OCI-LY7 (cell line): ENCODE measurements at places on chromosomes 4 and X. TPM values are rescaled to one million over a fixed set of nuclear protein-coding genes. Genes with fewer than 3 reads are reported as not detected.
A peak's percentile ranks its signal among the peaks of the same experiment; 100 is the strongest.

The BEND2 gene
- total RNA-seq, result not detected in 2 replicates

DNA sequence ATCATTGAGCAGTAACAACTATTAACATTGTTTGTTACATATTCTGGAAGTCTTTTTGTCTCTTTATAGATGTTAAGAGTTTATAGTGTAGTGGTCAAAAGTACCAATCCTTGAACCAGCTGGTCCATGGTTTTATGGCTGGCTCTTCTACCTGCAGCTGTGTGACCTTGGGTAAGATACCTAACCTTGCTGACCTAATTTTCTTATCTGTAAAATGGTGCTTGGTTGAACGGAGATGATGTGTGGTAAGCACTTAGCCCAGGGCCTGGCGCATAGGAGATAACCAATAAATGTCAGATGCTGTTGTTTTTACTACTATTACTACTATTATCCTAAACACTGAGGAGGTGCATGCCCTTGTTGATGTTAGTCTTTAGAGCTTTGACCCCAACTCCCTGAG lies 116.6 kb downstream of the TMEM164 start:
- DNase-seq, result no peak

DNA sequence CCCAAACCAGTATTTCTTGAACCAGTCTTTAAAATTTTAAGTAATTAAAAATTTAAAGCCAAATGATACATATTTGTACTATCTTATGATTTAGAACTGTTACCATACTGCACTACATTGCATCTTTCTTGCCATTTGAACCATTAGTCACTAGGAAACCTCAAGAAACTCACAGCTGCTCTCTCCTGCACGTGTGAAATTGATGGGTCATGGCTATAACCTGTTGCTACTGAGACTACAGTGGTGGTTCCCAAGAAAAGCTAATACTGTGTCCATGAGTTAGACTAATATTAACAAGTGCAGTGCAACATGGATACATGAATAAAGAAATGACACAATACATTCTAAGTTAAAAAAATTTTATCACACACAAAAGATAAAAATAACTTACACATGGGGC lies 88.4 kb downstream of the PDE5A start:
- DNase-seq, result no peak

The CCDC110 gene
- total RNA-seq, result 12.0 and 14.0 TPM in 2 replicates

DNA sequence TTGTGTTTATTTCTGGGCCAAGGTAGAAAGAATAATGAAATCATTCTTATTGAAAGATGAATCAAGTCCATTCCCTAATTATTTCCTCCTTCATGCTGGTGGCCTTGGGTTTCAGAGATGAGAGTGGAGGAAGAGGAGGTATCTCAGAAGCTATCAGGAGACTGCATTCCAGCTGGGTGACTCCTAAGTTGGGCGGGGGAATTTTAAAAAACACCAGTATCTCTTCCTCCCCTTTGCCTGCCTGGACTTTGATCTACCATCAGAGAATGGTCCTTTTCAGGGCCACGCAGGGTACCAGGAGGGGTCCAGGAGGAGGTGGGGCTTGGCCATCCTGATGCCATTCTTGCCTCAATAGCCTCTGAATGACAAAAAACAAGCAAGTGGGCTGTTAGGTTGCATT lies 104.4 kb downstream of the ASMT start:
- DNase-seq, result no peak

The SLC30A9 gene
- total RNA-seq, result 40.8 and 42.5 TPM in 2 replicates

The TRO gene
- total RNA-seq, result 0.30 TPM in 1 of 2 replicates, not detected in the other

DNA sequence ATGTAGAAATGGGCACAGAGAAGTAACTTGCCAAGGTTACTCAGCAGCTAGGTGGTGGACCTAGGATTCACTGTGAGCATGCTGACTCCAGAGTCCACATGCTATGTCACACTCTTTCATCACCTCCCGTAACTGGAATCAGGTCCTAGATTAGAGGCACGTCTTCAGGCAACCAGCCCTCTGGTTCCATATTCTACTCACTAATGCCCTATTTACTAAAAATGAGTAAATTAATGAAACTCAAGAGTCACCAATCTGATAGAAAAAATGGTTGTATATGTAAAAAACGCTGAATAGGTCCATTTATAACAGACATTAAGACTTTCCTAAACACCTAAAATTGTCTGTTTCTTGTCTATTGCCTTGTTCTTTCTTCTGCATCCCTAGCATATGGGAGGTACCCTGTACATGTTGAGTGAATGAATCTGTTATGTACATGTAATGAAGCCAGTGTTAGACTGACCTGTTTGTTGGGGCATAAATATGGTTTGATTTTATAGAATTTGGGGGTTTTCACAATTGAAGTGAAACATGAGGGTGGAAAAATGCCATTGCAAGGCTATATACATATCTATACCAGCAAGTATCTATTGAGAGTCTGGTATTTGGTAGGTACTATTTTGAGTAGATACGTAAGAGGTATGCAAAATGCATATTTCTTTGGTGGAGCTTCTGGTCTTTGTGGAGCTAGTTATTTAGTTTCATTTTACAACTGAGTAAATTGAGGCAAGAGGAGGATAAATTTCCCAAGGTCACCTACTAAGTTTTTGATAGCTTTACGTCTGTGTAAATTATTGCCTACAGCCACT lies 7.5 kb upstream of the RUFY3 start:
- DNase-seq, result no peak

The LRBA gene
- total RNA-seq, result 63.2 and 66.7 TPM in 2 replicates

The ADH4 gene
- total RNA-seq, result not detected in 2 replicates

The BMPR1B gene
- not detected in 2 replicates for total RNA-seq

- DNase-seq, result no peak
These were observed 68.7 kb downstream of the CRMP1 start for GRCh38 chr4:5824227-5824626.

DNA sequence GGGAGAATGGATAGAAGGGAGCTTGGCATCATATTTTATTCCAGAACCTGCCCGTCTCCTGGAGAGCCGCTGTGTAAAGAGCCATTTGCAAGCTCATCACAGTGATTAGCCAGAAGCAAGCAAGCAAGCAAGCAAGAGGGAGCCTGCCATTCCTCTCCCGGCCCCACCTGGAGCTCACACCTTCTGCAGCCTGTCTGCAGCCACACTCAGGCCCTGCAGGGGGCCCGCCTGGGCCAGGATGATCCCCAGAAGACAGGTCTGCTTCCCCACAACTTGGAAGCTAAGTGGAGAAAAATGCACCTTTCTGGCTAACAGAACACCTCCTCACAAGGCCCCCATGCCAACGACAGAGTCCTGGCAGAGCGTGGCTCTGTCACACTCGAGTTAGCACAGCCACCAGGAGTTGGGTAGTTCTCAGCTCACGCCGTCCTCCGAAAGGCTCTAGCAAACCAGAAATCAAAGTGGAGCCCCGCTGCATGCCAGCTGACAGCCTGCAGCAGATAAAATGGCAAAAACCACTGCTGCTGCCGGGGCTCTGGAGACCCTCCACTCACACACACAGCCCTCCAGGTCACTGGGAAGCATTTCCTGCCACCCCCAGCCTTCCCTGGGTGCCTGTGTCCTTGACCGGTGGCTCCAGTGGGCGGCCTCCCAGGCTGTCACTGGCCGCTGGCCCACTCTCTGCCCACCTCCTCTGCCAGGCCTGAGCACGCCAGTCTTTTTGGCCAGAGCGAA lies 54.9 kb downstream of the DCTD start:
- no peak for DNase-seq

DNA sequence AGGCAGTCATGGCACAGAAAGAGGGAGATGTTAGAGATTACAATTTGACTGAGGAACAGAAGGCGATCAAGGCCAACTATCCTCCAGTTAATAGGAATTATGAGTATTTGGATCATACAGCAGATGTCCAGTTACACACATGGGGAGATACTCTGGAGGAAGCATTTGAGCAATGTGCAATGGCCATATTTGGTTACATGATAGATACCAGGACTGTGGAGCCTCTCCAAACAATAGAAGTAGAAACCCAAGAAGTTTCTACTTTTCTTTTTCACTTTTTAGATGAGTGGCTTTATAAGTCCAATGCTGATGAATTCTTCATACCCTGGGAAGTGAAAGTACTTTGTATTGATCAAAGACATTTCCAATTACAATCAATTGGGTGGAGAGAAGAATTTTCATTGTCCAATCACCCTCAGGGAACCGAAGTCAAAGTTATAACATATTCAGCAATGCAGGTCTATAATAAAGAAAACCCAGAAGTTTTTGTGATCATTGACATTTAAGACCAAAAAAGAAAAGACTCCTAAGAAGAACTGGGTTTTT lies 139.1 kb downstream of the MAB21L2 start:
- DNase-seq, result no peak

The RLIM gene
- total RNA-seq, result 30.8 and 31.7 TPM in 2 replicates

The ARFIP1 gene
- 19.0 and 27.0 TPM in 2 replicates for total RNA-seq

- no peak for DNase-seq
These were observed 14.8 kb downstream of the SHROOM3 start for GRCh38 chr4:76449833-76450232.

DNA sequence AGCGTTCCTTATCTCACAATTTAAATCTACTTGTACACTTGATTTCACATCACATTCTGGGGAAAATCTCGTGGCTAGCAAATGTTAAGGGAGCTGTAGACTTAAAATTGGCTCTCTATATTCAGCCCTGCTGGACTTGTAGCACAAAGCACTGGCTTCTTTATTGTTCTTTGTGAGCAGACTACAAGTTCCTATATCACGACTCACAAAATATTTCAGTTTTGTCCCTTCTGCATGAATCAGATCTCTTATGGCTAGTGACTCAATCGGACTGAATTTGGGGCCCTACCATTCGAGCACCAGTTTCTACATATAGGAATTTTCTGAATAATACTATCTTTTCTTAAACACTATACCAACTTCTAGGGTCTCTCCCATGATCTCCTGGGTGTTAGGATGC lies 390.1 kb downstream of the ADAM29 start:
- no peak for DNase-seq

GRCh38 chrX:108537005-108537404 lies 97.4 kb downstream of the COL4A5 start:
- peak; percentile 24 for DNase-seq

The PRR32 gene
- total RNA-seq, result not detected in 2 replicates

DNA sequence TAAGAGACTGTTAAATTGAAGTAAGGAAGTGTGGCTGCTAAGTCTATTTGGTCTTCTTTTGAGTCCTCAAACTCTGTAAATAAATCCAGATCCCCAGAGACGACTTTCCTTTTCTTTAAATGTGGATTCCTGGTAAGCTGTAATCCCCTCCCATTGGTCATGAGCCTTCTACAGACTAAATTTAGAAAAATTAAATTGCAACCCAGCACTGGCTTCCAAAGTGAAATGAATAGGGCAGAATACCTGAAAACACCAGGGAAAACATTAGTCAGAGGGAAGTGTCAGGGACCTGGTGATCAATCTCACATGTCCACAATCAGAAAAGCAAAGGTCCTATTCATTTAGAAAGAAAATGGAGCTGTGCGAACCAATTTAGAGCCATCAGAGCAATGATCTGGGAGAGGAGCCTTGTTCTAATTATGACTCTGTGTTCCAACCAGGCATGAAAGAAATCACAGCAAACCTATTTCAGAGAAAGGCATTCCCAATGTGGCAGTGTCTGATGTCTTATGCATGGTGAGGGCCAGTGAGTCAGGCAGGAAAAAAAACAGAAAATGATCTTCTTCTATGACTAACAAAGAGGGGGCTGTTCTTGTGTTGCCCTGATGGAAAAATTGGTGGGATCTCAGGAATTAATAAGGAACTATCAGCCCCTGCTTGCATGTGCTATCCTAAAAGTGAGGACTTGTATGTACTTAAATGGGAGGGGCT lies 19.8 kb upstream of the CCDC149 start:
- DNase-seq, result no peak

GRCh38 chr4:138892483-138893407 lies 122.8 kb upstream of the NOCT start:
- DNase-seq, result no peak

DNA sequence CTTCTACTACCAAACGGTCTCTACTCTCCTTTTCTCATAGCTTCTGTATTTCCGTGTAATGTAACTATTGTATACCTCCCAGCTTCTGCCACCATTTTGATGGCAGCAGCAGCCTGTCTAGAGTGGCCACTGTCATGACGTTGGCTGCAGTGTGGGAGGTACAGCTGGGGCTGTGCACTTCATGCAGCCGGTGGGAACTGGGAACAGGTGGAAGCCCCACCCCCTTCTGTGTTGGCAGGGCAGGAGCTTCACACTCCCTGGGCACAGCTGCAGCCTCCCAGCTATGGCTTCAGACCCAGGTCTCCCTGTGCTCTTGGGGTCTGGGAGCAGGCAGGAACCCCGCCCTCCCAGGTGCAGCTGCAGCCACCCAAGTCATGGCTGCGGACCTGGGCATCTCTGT lies 49.8 kb upstream of the SEC24B start:
- peak; percentile 7 for DNase-seq

The VCX3A gene
- total RNA-seq, result not detected in 2 replicates

DNA sequence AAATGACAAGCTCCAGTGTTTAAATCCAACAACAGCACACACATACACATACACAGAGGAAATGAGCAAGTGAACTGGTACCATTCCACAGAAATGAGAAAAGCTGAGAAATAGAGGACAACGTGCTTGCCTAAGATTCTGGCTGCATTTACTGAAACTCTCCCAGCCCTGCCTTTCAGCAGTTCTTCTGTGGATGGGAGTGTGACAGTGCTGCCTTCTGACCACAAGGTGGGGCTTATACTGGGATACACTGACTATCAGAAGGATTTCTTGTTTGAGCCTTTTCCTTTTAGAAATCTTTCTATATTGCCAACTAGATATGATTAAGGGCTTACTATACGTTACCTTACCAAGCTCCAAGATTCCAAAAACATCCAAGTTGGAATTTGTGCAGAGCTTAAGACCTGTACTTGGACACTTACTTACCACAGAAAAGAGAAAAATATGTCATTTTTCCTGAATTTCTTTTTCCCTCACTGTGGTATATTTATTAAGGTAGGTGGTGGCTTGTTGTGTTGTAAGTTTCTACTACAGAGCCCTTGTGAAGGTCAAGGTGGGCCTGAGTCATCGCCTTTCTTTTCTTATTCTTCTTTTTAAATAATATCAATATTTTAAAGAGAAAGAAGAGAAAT lies 10.7 kb upstream of the CXCL8 start:
- peak; percentile 42 for DNase-seq

The NUDT11 gene
- total RNA-seq, result 18.1 and 21.7 TPM in 2 replicates

DNA sequence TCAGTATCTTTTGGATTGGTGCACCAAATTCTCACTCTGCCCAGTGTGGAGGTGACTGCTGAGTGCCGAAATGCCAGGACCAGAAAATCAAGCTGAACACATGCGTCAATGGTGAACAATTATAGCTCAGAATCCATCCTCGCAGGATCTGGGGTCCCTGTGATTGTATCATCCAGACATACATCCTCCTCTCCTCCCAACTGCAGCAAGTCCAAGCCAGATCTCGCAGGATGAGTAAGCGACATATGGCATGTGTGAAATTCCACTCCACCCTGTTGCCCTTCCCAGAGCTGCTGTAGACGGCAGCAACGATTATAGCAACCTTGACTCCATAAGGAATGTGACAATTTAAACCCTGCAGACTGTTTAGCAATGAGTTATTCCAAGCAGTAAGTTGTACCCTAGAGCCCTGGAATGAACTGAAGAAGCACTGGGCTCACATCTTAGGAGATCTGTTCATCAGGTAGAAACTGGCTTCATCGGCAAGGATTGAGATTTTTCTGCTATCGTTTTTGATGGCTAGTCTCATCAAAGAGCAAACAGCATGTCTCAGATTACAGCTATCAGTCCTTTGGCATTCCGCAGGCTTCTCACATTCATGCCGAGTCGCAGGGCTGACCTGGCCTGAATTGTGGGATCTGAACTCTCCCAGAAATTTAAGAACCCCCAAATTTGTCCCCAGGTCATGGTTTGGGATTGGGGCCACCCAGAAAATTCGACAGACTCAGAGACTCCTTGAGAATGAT lies 35.5 kb upstream of the SORBS2 start:
- DNase-seq, result no peak

The UBQLN2 gene
- 23.0 and 23.7 TPM in 2 replicates for total RNA-seq

GRCh38 chr4:46387956-46388355 lies 2.0 kb downstream of the GABRA2 start:
- no peak for DNase-seq

The TRIM61 gene
- 5.2 and 6.1 TPM in 2 replicates for total RNA-seq

The GPC4 gene
- total RNA-seq, result not detected in 2 replicates

The XAGE2 gene
- not detected in 2 replicates for total RNA-seq
